ENCODE measurements at places on chromosomes 2 and 18.

DNA sequence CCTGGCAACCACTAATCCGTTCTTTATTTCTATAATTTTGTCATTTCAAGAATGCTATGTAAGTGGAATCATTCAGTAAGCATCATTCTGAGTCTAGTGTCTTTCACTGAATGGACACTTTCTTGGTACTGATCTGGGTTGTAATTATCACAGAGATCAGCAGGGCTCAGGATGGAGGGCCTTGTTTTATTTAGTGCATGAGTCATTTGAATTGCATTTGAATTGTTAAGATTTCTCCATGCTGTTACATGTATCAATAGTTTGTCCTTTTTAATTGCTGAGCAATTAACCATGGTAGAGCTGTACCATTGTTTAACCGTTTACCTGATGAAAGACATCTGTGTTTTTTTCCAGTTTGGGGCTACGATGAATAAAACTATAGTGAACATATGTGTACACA, 256.4 kb downstream of the THSD7B start:
- no peak for DNase-seq

DNA sequence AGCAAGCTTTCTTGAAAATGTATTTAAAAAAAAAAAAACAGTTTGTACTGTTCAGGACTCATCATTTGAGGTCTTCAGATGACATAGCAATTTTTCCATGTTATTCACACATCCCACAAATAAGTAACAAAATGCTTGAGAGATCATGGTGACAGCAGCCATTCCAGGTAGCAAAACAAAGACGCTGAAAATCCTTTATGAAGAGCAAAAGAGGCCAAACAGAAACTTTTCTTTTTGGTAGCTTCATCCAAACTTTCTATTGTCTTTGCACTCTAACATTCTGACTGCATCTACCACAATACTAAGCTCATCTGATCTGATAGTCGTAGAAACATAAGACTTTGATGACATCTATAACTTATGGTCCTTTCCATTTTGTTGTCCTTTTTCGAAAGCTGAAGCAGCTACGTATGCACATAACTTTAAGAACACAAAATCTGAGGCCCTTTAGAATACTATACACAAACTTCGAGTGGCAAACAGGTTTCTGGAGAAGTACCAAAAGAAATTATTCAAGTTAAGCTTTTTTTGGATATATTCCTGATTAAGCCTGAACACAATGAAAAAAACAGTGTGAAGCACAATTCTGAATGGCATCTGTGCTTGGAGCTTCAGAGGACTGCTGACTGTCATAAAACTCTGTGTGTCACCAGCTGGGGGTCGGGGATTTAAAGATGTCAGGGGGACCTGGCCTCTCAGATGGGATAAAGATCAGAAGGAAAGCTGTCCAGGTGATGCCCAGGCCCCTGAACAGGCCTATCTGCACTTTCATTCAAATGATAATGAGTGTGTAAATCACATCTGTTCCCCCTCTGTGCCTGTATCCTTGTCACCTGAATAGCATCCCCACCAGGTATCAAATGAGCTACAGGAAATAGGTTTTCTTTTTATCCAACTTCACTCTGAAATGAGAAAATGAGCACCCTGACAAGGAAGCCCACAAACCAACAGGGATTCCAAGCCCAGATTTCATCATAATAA, 75.8 kb downstream of the ZEB2 start:
- DNase-seq = no peak

DNA sequence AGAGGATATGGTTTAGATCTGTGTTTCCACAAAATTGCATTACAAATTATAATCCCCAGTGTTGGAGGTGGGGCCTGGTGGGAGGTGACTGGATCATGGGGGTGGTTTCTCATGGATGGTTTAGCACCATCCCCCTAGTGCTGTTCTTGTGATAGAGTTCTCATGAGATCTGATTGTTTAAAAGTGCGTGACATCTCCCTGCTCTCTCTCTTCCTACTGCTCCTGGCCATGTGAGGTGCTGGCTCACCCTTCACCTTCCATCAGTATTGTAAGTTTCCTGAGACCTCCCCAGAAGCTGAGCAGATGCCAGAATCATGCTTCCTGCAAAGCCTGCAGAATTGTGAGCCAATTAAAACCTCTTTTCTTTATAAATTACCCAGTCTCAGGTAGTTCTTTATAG, 33.1 kb downstream of the LHCGR start:
- no peak for DNase-seq

DNA sequence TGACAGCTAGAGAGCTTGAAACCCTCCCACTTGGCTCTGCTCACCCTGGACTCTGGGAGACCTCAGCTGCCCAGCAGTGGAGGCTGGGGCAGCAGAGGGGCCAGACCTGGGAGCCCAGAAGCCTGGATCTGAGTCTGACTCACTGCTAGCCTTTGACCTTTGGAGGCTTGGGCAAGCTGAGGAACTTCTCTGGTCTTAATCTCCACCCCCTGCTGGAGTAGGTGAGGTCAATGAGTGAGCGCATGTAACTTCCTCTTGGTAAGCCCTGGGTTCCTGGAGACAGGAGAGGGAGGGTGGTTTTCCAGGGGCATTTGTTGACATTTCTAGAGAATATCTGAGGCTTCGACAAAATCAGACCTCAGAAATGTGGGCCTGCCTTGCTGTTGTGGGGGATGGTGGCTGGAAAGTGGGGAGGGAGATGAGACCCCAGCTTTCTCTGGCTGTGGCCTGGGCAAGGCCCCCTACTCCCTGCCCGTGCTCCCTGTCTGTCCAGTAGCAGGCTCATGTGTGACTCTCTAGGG, 73.0 kb upstream of the YWHAQ start:
- DNase-seq = no peak

GRCh38 chr2:11290713-11291112, 53.7 kb downstream of the ROCK2 start:
- DNase-seq = no peak

Measured in stimulated activated CD4-positive, alpha-beta T cell treated with anti-CD3 and anti-CD28 coated beads, Interleukin-1b, Interleukin-23, amount 100 ng/mL, for 1 hour (primary cell).